ENCODE measurements at places on chromosomes 13 and 19. TPM values are rescaled to one million over a fixed set of nuclear protein-coding genes. Genes with fewer than 3 reads are reported as not detected.

The KCNN4 gene
- 52.9 TPM for total RNA-seq

The PPP5C gene
- 84.9 TPM for total RNA-seq

The ZNF577 gene
- 0.07 TPM for total RNA-seq

The STOML3 gene
- total RNA-seq = not detected

The BORCS8 gene
- 13.1 TPM for total RNA-seq

The FXYD7 gene
- not detected for total RNA-seq

The PODNL1 gene
- 1.4 TPM for total RNA-seq

The CADM4 gene
- total RNA-seq = 8.7 TPM

The PSG5 gene
- total RNA-seq = 0.52 TPM
